ENCODE measurements at places on chromosomes 7 and 10. TPM values are rescaled to one million over a fixed set of nuclear protein-coding genes. Genes with fewer than 3 reads are reported as not detected.

DNA sequence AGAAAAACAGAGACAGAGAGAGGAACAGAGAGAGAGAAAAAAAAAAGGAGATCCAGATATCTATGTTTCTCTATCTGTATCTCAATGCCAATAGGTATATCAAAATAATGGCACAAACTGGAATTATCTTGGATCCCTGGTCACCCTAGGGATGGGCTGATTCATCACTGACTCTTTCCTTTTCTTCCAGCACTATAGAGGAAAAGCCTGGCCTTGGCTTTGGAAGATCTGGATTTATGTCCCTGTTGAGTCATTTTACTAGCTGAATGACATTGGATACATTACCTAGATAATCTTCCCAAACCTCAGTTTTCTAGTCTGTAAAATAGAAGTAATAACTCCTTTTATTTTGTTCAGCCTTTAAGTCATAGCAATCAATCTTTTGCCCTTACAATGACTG is 152.8 kb upstream of the GDF10 start:
- DNase-seq = no peak

DNA sequence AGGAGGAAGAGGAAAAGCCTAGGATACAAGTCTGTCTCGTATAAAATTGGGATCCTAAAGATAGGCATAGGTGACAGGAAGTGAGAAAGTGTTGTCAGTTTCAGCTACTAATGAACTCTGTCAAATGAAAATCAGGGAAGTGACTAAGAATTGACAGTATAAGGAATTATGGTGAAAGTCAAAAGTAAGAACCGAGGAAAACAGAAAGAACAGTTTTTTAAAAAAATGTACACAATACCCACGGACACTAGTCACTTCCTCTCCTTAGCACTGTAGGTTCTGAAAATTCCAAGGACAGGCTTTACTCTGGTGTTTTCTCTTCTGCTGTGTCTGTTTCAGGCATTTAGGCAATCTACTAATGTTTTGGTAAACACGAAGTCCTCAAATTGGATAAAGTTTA is 42.3 kb downstream of the ATAD1 start:
- DNase-seq = no peak

DNA sequence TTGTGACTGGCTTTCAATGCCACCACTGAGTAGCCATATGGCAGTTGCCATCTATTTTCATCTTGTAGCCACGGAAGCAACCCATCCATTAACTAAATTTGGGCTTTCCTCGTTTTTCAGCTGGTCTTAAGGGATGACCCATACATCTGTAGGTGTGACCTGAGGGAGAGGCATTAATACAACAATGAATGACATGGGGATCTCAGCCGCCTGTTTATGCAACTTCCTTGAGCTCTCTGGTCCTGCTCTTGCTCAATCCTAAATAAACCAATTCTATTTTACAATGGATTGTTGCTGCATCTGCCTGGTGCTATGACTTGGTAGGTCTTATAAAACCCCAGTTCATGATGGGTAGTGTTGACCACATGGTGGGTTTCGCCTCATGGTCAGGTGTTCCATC is 21.9 kb upstream of the ADAM22 start:
- no peak for DNase-seq

GRCh38 chr10:96376483-96376882 is 17.7 kb upstream of the OPALIN start:
- DNase-seq = no peak

- DNase-seq = peak; percentile 21
Measured at GRCh38 chr10:113524539-113525490, 28.0 kb upstream of the HABP2 start.

- DNase-seq = no peak
Measured at GRCh38 chr10:49499305-49499851, 39.5 kb downstream of the ERCC6 start.

GRCh38 chr7:92972441-92972840 is 136.1 kb upstream of the CDK6 start:
- no peak for DNase-seq

GRCh38 chr7:124765401-124766352 is at the start of gene GPR37:
Gene GPR37 (minus strand): TSS chr7:124765792. CDS start chr7:124764976, 816 bp downstream.
- peak; percentile 46 for DNase-seq

DNA sequence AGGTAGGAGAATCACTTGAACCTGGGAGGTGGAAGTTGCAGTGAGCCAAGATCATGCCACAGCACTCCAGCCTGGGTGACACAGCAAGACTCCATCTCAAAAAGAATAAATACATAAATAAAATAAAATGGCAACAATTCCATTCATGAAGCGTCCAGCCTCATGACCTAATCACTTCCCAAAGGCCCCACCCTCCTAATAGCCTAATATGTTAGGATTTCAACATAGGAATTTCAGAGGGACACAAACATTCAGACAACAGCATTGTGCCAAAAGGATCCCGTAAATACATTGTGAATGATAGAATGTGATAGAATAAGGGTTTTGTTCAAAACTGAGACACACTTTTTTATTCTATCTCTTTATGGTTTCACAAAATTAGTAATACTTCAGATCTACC is 90.3 kb downstream of the FAM107B start:
- DNase-seq = no peak

DNA sequence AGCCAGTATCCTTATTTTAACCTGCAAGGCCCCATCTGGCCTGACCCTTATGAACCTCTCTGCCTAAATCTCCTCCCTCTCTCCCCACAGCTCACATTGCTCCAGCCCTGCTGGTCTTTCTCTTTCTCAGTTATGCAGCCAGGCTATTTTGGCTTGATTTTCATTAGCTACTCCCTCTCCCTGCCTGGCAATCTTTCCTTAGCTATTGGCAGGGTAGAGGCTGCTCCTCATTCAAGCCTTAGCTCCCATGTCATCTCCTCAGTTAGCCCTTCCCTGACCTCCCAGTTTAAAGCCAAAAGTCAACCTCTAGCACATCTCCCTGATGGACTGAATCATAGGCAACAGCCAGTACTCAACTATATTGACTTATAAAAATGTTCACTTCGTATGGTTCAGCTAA is 214.4 kb upstream of the CELF2 start:
- DNase-seq = no peak

DNA sequence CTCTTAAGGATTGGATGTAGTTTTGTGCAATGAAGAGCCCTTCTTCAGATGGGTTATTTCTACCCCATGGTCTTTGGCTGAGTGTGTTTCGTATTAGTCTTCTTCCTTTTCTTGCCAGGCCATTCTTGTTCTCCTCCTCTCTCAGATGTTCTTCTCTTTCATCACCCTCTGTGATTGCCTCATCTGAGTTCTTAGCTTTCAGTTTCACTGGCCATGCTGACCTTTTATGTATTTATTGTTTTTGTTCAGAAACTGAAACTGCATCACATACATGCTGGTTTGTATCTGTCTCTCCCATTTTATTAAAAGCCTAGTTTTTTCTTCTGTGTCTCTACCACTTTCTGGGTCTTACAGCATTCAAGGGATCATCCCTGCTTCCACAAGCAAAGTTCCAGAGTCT is 21.7 kb upstream of the PCGF5 start:
- peak; percentile 77 for DNase-seq

DNA sequence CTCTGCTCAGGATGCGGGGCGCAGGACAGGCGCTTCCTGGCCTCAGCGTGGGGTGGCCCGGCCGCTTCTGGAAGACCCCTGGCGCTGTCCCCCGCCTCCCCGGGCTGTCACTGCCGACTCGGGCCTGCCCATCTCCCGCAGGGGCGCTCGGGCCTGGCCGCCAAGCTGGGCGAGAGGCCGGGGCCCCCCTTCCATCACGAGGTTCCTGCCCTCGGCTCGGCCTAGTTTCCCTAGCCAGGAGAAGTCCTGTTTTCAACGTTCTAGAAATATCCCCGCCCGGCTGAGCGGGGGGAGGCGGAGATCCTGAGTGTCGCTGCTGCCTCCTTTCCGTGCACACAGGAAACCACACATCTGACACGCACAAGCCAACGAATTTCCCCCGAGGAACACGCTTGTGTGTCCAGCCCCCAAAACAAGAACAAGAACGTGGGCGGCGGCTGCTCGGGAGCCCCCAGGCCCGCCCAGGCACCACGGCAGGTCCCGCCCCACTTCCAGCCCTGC is 33.7 kb downstream of the AP5Z1 start:
- no peak for DNase-seq

DNA sequence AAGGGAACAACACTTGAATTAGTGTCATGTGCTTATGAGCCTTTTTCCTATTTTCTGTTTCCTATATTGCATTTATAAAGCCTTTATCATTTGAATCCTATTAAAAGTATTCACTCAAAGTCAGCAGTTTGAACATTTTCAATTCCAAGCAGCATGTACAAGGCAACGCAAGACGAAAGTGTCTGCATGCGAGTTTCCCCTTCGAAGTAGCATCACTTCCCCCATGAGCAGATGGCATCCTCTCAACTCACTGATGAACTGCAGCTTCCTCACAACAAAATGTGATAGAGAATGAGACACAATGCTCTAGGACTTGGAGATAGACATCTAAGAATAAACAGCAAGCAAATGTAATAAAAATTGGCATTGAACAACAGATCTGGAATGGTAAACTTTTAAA is 270.7 kb downstream of the PRPF18 start:
- no peak for DNase-seq

GRCh38 chr10:20289070-20289828 is 473.0 kb downstream of the PLXDC2 start:
- DNase-seq = no peak

DNA sequence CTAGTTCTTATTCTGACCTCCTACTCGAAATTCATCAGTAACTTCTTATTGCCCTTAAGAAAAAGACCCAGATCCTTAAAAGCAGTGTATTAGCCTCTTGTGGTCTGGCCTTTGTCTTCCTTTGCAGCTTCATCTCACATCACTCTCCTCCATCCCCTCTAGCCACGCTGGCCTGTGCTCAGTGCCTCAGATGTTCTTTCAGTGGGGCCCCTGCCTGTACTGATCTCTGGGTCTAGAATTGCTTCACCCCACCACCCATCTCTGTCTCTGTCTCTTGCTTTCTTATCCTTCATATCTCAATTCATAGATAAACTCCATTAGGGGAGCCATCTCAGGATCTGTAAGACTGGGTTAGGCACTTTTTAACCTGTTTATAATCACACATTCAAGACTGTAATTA is 1178.5 kb upstream of the C7orf33 start:
- no peak for DNase-seq

ELFN1 gene
- 0.15 TPM for total RNA-seq

SEMA3C gene
- 349 TPM for total RNA-seq

UCN3 gene
- total RNA-seq = not detected

ADRB1 gene
- total RNA-seq = not detected

ERVW-1 gene
- total RNA-seq = not detected

Measured in renal cortical epithelial cell (primary cell).